Esophagus squamous epithelium (tissue), 5 donors: ENCODE measurements at places on chromosomes 1 and 21.

GRCh38 chr1:3282656-3283430, 171.6 kb upstream of the ARHGEF16 start:
- no peak for DNase-seq

GRCh38 chr1:55833529-55834091, 618.4 kb upstream of the USP24 start:
- no peak for DNase-seq

DNA sequence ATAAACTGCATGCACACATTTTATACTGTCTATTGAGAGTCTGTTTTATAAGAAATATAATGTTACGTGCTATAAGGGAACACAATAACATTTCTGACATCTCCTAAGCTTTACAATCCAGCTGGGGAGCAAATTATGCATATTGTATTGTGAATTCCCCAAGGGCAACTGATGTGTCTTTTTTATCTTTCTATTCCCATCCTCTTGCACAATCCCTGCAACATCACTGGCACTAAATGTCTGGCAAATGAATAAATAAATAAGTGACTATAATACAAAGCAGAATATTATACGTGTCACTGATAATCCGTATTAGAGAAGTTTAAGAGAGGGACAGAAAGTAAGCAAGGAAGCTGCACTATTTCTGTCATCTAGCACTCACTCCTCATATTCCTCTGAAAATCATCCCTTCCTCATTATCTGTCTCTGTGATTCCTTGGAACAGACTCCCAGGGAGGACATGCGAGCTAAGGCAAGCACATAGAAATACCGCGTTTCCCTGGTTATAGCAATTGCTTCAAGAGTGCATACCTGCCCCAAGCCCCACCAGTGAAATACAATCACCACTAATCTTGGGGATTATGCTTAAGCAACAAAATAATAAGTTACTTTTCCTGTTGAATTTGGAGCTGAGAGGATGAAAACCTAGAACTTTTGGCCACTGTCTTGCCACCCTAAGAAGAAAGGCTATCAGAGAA, 205.4 kb downstream of the SMYD3 start:
- DNase-seq: no peak

DNA sequence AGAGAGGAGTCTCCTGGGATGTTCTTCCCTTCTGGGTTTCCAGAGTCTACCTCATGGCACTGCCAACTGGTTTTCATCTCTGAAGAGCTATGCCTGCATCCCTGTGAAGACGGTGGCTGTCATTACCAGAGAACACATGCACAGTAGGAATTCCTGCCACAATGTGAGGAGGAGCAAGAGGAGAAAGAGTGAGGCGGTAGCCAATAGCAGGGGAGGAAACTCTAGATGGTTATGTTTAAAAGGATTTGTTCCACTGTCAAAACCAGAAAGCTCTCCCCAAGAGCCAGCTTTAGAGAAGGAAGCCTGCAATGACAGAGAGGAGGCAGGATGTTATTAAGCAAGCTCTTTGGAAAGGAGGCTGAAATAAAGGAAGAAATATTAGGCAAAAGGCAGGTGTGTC, 12.3 kb downstream of the LMX1A start:
- no peak for DNase-seq

DNA sequence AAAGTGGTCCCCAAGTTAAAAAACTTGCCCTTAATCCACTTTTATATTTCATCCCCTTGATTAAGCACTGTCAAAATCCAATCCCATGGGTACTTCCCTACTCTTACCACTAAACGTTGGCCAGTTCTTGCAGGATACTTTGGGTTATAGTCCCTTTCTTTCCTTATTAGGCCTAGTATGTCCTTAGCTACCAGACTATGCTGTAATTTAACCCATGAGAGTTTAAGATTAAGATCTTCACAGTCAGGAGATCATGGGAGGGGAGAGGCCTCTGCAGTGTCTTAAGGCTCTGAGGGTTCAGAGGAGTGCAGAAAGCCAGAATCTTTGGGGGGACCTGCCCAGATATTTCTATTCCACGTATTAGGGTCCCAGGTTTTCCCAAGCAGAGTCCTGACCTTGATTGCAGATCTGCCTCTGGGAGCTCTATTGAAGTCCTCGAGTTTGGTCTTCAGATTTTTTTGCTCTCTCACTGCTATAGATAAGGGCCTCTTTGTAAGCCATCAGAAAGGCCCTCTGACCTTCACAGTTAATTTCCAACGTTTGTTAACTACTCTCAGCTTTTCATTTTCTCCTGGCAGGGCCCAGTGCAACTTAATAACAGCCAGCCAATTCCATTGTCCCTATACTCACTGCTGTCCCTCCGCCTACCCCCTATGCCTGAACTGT, 9.0 kb upstream of the CGN start:
- DNase-seq: no peak

- no peak for DNase-seq
Measured at GRCh38 chr1:78651241-78651640, 1.6 kb downstream of the IFI44 start.

DNA sequence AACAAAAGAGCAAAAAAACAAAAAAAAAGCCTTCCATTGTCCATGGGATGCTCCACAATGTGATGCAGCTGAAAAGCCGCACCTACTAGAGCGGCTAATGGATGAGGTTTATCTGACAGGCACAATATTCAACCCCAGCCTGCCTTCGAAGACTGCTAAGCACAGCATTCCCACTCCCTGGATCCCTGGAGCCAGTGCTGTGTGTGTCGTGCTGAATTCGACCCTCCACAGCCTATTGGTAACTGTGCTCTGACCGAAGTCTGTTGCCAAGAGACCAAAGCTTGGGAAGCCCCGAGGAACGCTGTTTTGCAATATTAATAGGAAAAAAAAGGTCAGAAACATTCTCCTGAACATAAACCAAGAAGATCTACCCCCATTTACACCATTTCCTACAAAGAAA, 57.2 kb upstream of the PUM1 start:
- no peak for DNase-seq

- DNase-seq: no peak
Measured at GRCh38 chr1:198682850-198683249, 44.0 kb downstream of the PTPRC start.

DNA sequence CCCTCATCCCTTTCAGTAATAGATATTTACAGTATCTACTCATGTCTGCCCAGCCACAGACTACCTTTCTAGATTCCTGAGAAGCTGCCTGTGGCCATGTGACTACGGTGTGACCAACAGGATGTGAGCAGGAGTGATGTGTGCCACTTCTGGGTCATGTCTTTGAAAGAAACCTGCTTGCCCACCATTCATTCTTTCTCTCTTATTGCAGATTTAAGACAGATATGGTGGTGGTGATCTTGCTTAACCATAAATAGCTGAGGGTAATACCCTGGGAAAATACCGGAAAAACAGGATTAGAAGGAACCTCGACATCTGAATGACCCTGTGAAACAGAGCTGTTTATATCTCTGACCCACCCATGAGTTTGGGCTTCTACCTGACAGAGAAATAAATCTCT, 41.6 kb upstream of the GUCA2A start:
- no peak for DNase-seq

DNA sequence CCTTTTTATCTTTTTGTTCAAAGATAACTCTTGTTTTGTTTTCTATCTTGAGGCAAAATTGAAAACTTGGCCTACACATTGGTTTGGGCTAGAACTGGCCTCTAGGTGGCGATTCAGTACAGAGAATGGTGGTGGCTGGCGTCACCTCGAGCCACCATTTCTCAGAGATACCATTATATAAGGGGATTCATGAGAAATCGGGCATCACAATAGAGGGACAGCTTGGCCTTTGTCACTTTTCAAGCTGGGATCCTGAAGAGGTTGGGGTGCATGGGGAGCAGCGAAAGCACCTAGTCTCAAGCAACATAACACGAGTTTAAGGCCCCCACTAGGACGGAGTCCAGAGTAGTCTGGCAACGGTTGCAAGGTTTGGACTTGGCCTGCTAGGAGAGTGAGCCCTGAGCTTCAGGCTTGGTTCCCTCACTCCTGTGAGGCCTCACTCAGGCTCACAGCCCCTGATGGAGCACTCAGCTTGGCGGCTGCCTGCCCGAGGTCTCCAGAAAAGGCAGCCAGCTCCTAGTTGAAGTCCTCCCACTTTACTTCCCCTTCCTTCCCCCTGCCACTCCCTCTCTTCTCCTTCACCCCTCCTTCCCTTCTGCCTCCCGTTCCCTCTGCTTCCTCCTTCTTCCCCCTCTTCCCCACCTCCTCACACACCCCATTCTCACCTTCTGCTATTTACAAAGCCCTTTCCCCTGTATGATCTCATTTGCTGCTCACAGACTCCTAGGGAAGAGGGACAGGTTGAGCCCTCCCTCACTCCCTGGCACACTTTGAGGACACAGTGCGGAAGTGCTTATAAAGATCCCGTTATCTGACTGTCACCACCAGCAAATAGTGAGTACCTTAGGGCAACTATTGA, 67.8 kb downstream of the LRIG2 start:
- DNase-seq: no peak

DNA sequence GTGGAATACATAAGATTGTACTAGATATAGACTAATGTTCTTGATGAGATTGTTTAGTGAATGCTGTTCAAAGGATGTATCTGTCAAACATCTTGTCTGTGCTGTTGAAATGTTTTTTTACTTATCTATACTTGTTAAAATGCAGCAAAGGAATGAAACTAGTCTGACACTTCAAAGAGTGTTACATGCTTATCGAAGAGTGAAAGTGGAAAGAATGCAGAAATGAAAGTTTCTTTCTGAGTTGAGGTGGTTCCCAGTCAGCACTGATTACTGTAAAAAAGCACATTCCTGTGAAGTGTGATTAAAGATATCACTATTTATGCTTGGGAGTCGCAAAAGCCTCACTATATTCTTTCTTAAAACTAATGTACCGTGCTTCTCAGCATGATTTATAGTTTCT, 1225.2 kb downstream of the NCAM2 start:
- DNase-seq: no peak

GRCh38 chr1:156344409-156344808, 6.1 kb downstream of the TSACC start:
- DNase-seq: no peak

DNA sequence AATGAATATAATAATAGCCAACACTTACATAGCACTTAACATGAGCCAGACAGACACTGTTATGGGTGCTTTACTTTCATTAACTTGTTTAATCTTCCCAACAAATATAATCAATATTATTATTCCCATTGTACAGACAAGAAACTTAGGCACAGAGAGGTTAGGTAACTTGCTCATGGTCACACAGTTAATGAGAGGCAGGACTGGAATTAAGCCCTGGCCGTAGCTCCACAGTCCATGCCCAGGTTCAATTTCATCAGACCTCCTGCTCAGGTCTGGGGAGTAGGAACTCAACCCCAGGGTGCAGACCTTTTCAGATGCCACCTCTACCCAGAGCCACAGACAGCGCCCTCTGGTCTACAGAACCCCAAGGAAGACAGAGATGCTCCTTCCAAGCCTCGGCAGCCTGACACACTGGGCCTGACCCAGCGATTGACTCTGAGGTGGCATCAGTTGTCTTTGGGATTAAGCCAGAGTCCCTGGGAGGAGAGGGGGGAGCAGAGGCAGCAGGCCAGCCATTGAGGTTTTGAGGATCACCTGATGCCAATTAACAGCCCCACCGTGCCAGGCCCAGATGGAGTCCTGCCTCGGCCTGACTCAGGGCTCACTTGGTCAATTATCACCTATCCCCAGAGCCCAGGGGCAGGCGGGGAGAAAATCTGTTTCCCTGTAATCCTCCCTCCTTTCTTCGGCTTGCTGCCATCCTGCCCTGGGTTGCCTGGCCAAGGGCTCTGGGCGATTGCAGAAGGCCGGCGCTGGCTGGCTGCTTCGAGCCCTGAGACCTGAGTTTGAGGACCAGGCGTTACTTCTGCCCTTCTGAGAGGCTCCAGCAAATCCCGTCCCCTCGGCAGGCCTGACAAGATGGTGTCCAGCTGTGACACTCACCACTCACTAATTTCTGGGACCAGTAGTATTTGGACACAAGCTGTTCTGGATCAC, 116.7 kb downstream of the LACTBL1 start:
- no peak for DNase-seq

DNA sequence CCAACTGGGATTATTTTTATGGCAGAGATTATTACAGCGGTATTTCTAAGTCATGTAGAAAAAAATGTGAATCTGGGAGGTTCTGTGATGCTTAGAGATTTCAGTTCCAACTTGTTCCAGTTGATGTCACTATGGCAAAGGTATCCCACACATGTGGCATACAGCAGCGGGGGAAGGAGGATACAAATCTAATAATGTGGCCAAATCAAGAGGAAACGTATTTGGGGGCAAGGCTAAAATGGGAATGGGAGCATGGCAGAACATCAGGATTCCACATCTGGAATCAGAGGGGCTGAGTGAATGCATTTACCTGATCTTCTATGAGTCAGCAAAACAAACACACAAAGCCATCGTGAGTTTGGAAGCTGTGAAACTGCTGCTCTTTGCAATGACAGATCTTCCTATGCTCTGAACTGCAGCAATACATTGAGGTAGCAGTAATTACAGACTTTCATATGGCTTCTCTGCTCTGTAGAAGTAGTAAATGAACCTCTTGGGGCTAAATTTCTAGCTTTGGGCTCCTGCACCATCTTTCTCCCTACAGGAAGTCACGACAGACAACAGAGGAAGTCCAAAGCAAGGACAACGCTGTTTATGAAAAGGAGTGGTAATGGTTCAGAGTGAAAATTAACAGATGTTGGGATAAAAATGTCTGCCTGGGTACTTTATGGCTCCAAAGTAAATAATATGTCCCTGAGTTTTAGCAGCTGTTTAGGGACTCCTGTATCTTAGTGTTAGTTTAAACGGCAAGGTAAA, 55.5 kb downstream of the GABPA start:
- DNase-seq: no peak

GRCh38 chr1:211352985-211353515, 26.4 kb downstream of the TRAF5 start:
- peak; percentile 2 for DNase-seq

GRCh38 chr1:95532335-95532734, 298.3 kb downstream of the RWDD3 start:
- DNase-seq: no peak

DNA sequence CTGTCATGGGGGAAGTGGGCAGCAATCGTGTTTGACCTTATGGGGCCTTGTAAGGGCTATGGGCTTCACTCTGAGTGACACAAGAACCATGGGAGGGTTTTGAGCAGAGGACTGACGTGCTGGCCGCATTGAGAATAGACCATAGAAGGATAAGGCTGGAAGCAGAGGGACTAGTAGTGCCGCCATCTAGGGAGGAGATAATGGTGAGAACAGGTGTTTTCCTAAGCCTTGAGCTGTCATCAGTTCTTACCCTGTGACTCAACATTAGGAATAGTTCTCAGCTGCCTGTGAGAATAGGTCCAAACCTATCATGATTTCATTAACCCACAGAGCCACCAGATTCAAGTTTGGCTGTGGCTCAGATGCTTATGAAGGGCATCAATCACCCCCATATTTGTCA, 228.5 kb downstream of the CACNA1E start:
- DNase-seq: no peak

GRCh38 chr1:223678841-223679240, 13.3 kb upstream of the CAPN8 start:
- DNase-seq: no peak

GRCh38 chr1:165595246-165595938, 35.6 kb upstream of the MGST3 start:
- DNase-seq: no peak

- no peak for DNase-seq
Measured at GRCh38 chr1:17434601-17435000, 4.9 kb downstream of the RCC2 start.
